AG09309 (cell line): ENCODE measurements at places on chromosomes 2 and 18.

GRCh38 chr2:67881816-67882215 is 181.0 kb downstream of the C1D start:
- no peak for DNase-seq

DNA sequence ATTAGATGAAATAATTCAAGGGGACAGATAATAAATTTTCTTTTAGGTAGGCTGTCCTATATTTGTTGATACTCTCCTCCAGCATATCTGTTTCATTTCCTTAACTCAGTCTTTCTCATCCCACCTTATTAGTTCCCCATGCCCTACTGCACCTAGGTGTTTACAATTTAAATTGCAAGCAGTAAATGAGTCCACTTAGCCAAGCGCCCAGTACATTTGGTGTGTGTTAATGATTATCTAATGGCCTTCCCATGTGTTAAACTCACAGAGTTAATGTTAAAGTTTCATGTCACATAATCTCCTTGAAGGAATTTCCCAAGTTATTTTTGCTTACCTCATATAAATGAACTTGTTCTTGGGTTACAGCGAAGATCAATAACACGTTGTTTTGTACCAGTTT is 31.2 kb downstream of the ITGB6 start:
- DNase-seq = no peak

DNA sequence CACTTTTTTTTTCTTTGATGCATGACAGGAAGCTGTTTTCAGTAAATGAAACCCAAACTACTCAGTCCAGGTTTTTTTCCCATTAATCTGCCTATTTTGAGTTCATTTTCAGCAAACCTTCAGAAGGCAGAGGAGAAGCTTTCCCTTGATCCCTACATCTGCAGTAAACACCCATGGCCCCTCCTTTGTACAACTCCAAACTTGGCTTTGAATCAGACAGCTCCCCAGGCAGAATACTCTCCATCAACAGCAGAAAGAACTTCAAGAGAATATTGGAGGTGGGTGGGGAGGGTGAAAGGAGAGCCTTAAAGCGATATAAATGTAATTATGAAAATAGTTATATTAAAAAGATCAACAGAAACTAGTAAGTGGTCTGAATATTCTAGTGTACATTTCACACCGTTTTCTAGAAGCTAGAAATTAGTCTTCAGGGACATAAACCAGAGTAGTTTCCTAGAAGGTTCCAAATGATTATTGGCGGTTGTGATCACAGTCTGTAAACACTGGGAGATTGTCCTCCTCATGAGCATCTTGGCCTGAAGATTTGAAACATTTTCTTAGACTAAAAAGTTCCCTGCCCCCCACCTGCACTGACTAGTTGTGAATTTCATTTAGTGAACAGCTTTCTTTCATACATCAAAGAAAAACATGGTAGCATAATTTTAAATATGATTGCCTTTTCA is 75.1 kb upstream of the STK39 start:
- DNase-seq = no peak

DNA sequence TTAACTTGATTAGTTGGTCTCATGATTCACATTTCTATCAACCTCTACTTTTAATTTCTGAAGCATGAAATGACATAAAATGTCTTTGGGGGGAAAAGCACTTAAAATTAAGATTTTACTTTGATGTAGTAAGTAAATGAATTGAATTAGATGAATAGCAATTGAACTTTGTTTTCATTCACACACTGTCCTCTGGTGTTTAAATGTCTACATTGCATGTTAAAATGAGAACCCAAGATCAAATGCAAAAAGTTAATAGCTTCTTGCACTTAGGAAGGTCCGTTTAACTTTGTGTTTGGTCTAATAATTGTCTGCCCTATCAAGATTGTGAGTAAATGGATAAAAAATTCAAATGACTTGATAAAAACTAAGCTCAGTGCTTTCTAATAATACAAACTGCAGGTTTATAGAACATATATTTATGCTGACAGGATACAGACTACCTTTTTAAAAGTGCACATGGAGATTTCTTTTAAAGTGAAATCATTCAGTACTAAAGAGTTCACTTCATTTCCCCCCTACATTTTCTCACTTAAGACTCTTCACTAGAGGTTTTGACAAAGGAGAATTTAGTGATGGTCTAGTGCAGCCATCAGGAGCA is 156.2 kb upstream of the NABP1 start:
- DNase-seq = no peak

- no peak for DNase-seq
Observed at GRCh38 chr2:165361514-165361913, 108.0 kb upstream of the CSRNP3 start.
